ENCODE measurements at places on chromosomes 3 and 15.

DNA sequence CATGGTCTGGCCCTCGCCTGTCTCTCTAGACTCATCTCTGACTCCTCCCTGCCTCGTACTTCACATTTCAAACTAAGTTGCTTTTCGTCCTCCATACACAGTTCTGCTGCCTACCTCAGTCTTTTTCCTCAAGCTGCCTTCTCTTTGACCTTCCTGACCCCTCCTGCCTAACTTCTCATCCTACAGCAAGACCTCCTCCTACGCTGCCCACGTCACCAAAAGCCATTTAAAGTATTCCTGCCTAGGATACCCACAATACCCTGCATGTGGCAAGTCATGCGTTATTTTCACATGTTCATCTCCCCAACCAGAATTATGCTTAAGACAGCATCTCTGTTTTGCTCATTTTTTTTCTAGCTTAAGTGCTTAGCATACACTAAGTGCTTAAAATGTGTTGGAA, 56.7 kb downstream of the LHFPL4 start:
- DNase-seq: no peak

- no peak for DNase-seq
Measured at GRCh38 chr3:130758624-130759369, 12.2 kb upstream of the PIK3R4 start.

DNA sequence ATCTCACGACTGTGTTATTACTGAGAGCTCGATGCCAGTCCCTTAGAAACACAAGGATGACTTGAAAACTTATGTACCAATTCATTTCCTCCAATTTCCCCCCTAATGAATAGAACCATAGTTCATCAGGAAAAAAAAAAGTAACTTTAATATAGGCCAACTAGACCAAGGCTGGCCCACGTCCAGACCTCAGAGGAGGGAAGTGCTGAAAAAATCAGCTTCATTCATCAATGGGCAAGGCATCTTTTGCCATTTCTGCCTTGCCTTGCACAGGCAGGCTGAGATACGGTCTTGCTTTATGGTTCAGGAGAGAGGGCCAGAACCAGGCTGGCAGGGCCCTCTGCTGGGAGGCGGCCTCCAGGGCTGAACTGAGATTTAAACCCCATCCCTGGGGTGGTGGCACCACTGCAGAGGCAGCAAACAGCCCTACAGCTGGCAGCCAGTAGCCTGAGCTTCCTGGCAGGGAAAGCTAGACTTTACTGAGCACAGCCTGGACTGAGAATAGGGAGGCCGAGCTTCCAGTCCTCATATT, 104.1 kb upstream of the TNFAIP8L3 start:
- DNase-seq: no peak

- DNase-seq: no peak
Measured at GRCh38 chr3:151283387-151283786, 5.0 kb upstream of the P2RY14 start.

GRCh38 chr15:98753726-98754656, 105.7 kb downstream of the IGF1R start:
- peak; percentile 58 for DNase-seq

DNA sequence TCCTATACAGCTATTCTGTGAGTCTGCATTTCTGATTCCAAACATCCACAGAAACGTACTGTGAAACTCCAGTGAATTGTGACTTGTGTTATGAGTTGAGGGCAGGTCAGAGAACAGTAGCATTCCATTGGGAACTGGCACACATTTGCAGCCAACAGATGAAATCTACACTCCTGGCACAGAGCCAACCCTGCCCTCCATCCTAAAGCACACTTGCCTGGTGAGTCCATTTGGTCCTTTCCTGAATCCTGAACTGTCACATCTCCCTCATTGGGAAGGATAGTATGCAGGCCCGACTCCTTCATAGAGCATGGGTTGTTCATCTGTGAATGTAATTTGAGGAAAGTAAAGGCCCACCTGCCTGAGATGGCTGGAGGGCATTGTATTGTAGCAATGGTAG, 314.3 kb upstream of the RASGRP1 start:
- no peak for DNase-seq

- DNase-seq: peak; percentile 83
Measured at GRCh38 chr3:134846911-134847317, 51.9 kb downstream of the EPHB1 start.

GRCh38 chr15:92576597-92577200, 78.9 kb downstream of the FAM174B start:
- DNase-seq: no peak

DNA sequence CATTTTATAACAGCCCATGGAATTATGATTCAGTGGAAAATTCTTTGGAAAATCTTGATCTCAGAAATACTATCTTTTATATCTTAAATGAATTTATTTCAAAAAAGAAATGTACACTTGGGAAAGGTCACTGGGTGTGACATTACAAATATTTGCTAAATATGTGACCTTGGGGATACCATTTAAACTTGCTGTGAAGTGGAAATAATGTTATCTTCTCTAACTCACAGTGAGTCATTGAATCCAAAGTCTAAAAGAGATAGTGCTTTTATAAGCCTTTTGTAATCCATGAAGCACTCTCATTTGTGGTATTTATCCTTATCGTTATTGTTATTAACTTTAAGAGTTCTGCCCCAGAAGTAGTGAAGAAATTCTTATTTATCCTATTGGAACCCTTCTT, 289.8 kb upstream of the SEMA6D start:
- DNase-seq: peak; percentile 32

DNA sequence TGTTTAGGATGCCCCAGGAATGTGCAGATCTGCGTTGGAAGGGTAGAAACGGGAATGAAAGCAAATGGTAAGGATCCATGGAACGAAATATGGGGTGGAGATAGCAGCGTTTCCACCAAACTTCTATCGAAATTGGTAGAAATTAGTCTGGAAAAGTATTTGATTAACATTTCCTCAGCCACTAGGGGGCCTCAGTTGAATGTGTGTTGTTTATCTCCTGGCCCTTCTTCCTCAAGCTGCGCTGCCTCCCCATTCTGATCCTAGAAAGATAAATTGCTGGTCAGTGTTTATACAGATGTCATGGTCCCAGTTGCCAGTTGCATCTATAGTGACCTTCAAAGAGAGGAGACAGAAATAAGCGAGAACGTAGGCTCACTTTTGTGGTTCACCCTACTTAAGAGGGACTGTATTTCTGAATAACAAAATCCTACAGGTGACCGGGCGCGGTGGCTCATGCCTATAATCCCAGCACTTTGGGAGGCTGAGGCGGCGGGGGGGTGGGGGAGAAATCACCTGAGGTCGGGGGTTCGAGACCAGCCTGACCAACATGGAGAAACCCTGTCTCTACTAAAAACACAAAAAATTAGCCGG, 457.1 kb downstream of the SQOR start:
- peak; percentile 41 for DNase-seq

DNA sequence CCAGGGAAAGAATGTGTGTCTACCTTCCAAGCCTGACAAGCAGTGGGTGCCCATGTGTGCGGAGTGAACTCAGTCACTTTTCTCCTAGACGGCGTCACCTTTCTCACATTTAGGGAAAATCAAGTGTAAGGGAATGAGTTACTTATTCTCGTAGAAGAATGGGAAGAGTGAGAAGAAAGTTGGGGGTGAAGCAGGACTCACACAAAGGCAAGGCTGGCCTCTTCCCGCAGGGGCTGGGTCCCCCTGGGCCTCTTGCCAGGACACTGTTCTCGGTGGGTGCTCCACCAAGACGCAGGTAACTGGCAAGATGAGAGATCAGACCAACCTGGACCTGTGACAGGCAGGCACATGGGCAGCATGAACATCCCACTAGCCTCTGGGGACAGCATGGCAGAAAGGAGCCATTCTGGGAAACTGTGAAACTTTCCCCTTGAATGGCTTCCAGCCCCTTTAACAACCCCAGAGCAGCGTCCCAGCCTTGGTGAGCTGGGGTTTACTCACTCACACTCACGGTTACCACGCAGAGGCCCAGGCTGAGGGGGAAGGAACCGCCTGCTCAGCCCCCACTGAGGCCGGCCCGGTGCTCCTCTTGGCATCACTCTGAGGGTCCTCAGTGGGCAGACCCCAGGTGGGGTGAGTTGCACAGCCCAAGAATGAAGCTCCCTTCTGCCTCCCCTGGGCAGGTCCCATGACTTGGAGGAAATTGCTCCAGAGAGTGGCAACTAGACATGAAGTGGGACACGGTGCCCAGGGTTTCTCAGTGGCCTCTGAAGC, 15.0 kb upstream of the SRP14 start:
- no peak for DNase-seq

DNA sequence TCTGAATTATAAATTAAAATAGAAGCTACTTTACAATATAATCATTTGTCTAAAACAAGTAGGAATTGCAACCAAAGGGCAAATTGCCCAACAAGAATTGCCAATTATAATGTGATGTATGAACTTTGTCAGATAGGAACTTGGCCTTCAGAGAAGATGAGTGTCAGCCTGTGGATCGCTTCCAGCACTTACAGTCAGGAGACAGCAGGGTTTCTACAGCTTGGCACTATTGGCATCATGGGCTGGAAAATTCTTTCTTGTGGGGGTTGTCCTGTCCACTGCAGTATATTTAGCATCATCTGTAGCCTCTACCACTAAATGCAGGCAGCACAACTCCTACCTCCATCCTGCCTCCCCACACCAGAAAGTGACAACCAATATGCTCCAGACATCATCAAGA, 48.1 kb upstream of the CRBN start:
- no peak for DNase-seq

GRCh38 chr15:45548753-45549520, 26.4 kb upstream of the SLC30A4 start:
- no peak for DNase-seq

DNA sequence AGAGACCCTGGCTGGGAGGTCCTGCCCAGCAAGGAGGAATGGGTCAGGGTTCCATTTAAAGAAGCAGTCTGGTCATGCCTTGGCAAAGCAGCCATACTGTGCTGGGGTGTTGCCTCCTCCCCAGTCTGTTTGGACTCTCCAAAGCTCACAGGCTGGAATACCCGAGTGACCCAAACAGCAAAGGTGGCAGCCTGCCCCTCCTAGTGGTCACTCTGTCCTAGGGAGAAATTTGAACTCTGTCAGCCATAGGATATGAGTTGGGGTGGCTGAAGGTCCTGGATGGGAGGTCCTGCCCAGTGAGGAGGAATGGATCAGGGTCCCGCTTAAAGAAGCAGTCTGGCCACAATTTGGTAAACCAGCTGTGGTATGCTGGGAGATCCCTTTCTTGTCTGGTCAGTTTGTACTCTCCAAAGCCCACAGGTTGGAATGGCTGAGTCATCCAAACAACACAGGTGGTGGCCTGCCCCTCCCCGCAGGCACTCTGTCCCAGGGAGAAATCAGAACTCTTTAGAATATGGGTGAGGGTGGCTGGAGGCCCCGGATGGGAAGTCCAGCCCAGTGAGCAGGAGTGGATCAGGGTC, 45.0 kb downstream of the CCR1 start:
- no peak for DNase-seq

DNA sequence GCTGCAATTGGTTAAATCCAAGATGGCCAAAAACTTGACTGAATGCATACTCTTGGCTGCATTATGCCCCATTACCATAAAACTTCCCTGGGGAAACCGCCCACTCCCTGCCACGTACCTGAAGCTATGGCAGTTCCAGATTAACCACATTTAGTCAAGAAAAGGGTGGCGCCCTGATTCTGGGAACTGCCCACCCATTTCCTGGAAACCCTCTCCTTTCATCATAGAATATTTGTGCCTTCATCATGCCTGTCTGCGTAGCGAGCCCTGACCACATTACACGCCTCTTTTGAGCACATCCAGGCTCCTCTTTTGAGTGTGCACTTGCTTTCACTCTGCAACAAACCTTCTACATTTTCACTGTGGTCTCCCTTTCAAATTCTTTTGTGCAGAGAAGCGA, 5.2 kb downstream of the LINS1 start:
- DNase-seq: peak; percentile 72

DNA sequence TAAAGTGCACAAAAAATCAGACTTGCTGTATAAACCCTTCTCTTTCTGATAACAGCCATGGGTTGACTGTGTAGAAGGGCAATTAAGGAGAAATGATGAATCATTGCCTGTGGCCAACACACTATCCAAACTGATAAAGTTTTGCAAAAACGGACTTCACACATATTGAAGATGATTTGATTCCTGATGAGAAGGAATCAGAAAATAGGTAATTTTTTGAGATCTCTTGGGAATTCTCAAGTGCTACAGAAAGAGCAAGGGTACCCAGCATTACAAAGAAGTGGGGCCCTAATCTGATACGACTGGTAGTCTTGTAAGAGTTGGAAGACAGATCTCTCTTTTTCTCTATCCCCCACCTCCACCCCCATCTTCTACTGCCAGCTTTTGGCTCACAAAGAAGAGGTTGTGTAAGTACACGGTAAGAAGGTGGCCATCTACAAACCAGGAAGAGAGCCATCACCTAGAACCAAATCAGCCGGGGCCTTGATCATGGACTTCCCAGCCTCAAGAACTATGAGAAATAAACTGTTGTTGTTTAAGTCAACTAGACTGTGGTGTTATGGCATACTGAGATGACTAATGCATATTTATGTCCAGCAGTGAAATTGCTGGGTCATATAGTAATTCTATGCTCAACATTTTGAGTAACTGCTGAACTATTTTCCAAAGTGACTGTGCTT, 254.7 kb downstream of the EDEM1 start:
- no peak for DNase-seq

DNA sequence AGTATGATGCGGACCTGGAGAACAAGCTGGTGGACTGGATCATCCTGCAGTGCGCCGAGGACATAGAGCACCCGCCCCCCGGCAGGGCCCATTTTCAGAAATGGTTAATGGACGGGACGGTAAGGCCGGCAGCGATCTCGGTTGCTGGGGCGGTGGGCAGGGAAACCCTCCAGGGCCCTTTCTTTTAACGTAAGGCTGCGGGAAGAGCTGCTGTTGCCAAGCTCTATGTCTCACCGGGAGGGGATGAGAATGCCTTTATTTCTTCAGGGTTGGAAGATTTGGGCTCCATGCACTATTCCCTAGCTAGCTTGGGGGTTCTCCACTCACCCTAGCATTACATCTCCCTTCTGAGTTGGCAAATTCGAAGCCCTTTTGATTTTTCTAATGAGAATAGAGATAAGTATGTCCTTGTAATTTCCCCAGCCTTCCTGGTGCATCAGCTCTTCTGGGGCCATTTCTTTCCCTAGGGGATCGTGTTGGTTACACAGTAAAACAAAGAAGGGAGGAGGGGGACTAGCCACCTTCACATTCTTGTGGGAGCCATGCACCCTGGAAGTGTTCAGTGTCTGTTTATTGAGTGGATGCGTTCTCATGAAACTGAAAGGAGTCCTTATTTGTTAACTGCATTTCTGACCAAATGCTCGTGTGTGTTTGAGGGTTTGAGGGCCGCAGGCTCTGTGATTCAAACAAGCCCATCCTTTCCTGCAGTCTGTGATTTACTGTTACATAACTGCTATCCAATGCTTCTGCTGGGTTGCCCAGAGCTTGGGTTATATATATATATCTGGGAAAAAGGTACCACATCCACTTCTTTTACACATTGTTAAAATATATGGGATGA, 982 bp downstream of the TAGLN3 start:
- no peak for DNase-seq

Data from amniotic epithelial cell (primary cell).